Peyer's patch (tissue), 4 donors: ENCODE measurements at places on chromosomes 5 and 9.

DNA sequence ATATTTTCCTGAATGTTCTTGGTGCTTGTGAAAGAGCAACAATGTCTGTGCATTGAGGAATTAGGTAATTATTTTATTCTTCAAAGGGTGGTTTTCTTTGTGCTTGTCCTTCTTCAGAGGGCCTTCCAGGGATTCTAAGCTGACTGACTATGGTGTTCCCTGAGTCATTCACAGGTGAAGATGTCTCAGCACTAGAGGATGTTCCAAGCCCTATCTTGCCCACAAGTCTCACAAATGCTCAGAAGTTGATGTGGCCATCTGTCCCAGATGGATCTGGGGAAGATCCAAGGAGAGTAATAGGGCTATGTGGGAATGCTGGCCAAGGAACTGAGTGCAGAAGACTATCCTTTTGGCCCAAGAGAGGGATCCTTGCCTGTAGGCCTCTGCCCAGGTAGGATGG lies 120.9 kb downstream of the ADAMTSL1 start:
- no peak for DNase-seq

DNA sequence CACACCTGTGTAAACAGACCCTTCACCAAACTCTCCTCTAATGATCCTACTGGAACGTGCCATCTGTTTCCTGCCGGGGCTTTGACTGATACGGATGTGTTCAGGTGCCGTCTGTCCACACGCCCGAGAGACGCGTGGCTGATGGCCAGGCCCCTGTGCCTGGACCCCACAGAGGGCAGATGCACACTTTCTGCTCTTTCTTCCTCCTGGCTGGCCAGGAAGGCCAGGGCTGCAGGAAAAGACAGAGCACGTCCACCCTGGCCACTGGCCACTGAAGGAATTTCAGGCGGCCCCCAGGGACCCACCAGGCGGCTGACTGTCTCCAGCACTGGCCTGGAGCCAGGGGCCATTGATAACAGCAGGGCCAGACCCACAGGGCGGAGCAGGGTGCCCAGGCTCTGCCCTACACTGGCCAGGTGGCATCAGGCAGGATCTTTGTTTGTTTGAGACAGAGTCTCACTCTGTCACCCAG lies 3.6 kb upstream of the ENG start:
- no peak for DNase-seq

GRCh38 chr5:176652136-176652535 lies 4.9 kb downstream of the TSPAN17 start:
- no peak for DNase-seq

GRCh38 chr5:94159144-94159543 lies 417.7 kb upstream of the POU5F2 start:
- DNase-seq = no peak

DNA sequence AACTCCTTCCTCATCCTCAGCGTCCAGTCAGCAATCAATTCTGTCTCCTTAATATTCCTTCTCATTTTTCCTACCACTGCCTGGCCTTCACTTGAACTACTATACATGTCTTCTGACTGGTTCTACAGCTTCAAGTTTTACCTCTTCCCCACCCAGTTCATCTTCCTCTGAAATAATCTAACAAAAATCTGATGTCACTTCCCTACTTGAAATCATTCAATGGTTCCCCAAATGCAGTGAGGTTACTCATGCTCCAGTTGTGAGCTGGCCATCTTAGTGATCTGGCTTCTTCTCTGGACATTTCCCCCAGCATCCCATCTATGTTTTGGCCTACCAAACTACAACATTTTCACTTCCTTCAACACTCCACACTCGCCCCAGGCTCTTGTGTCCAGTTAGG lies 14.9 kb upstream of the TMEM267 start:
- DNase-seq = no peak

GRCh38 chr5:72369711-72370110 lies 49.5 kb downstream of the PTCD2 start:
- no peak for DNase-seq

- DNase-seq = no peak
These were observed 49.2 kb downstream of the ANXA2R start for GRCh38 chr5:42990892-42991291.

GRCh38 chr5:57559110-57559635 lies 76.6 kb upstream of the ACTBL2 start:
- no peak for DNase-seq

GRCh38 chr9:127493592-127494303 lies 42.4 kb downstream of the LRSAM1 start:
- DNase-seq = no peak

GRCh38 chr9:116452634-116453033 lies 234.5 kb upstream of the TRIM32 start:
- DNase-seq = no peak

DNA sequence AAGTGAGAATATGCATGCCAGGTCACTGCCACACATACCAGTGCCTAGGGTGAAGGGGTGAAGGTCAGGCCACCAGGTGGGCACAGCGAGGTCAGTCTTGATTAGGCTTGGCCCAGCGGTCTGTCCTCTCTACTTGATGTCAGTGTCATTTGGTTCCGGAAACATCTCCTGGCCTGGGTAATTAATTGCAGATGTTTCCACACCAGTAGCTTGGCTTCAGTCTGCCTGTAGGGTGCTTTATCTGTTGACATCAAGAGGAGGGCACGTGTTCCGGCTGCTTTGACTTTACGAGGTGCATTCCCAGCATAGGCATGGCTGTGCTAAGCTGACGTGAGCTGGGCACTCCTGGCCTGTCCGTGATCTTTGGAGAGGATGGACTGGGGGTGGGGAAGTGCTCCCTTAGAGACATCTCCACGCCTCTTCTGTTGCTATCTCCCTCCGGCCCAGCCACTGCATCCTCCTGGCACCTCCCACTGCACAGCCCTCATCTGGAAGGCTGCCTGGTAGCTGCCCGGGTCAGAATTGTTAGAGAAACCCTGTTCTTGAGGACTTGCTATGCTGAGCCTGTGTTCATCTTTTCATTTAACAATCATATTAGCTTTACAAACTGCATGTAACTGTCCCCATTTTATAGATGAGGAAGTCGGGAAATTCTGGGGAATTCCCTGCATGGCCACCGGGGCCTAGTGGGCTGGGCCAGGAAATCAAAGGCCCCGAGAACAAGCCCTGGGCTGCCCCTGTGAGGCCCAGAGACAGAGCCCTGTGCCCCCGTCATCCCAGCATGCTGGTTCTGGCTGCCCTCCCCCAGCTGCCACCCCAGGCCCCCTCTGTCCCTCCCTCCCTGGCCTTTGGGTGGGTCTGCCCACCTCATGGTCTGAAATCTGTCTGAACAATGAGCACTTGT lies 29.1 kb downstream of the JADE2 start:
- no peak for DNase-seq

GRCh38 chr5:55597014-55597981 lies 62.5 kb upstream of the PLPP1 start:
- no peak for DNase-seq

GRCh38 chr5:68924481-68925145 lies 169.2 kb upstream of the SLC30A5 start:
- no peak for DNase-seq

DNA sequence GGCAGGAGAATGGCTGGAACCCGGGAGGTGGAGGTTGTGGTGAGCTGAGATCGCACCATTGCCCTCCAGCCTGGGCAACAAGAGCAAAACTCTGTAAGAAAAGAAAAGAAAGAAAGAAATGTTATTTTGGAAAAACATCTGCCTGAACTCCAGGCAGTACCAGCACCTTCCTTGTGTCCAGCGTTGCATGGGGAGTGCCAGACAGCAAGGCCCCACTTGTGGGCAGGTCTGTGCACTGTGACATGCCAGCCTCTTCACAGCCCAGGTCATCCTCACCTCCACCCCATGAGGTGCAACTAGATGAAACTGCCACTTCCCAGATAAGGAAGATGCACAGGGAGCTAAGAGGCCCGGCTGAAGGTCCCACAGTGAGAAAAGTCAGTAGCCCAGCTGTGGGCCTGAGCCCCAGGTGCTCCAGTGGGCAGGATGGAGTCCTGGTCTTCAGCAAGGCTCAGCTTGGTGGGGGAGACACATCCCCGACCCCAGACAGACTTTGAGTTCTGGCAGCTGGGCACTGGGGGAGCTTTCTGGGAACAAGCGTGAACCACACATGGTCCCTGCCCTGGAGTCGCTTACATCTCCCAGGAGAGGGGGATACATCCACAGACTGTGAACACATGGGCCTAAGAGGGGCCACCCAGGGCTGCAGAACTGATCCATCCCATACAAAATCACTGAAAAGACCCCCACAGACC lies 146.9 kb upstream of the IER5L start:
- DNase-seq = no peak

DNA sequence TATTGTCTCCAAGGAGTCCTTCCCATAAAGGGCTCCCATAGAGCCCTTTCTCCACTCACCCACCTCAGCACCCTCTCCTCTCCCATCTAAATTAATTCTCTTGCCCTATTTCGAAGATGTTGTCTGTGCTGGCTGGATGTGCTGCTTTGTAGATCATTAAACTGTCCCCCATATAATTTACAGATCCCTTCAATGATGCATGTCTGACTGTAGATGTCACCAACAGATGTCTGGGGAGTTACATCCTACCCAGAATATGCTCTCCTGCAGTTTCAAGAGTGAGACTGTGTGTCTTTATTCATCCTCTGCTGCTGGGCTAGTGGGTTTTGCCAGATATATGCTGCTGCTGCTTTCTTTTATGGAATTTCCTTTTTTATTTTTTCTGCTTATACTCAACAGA lies 351.2 kb downstream of the MLLT3 start:
- no peak for DNase-seq

DNA sequence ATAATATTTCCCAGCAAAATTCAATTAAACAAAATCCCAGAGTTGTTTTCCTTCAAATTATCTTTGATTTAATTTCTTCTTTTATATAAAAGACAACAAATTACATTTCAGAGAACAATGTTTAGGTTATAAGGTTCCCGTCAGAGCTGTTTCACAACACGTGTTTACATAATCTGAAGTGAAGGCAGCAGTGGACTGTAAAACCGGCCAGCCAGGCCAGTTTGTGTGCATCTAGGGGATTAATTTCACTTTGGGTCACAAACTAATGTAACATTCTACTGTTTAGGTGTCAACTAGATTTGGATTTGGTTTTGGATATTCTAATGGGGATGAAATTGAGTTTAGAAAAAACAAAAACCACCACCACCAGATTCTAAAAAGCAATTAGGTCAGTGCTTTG lies 86.5 kb upstream of the PLPP1 start:
- DNase-seq = no peak

- DNase-seq = no peak
These were observed 416.1 kb upstream of the IRX4 start for GRCh38 chr5:2298781-2299180.

GRCh38 chr5:106363578-106363977 lies 1307.2 kb downstream of the EFNA5 start:
- DNase-seq = no peak

- no peak for DNase-seq
These were observed 1.8 kb downstream of the FGF10 start for GRCh38 chr5:44387406-44387805.

DNA sequence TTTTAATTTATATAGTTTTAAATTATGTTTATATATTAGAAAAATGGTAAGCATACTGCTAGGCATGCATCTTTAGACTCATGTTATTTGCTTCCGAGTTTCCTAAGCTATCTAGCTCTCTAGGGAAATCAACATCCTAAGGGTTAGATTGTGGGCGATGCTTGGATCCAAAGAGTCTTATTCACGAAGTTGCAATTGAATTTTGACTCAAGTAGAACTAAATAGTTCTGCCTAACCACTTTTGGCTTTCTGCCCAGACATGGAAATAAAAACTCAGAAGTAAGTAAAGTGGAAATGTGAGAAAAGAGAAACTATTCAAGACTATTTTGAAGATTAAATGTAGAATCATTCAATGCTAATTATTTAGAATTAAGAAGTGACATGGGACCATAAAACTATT lies 440.4 kb downstream of the CDH18 start:
- DNase-seq = no peak

GRCh38 chr9:98359569-98359968 lies 104.1 kb upstream of the TBC1D2 start:
- no peak for DNase-seq

DNA sequence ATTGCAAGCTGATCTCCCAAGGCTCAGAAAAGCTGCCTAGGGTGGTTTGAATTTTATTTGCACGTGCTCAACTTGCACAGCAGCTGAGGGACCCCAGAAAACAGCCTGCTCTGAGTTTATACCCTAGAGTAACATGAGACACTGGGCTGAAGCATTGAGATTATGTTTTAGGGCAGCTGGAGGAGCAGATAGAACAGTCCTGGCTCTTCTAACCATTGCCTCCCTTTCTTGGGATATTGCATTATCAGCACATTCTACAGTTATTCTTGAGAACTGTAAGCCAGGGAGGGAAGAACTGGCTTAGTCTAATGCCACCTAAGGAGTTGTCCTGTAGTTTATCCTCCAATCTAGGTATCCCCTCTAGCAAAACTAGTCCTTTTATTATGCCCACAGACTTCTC lies 10.3 kb downstream of the SMC2 start:
- DNase-seq = no peak

DNA sequence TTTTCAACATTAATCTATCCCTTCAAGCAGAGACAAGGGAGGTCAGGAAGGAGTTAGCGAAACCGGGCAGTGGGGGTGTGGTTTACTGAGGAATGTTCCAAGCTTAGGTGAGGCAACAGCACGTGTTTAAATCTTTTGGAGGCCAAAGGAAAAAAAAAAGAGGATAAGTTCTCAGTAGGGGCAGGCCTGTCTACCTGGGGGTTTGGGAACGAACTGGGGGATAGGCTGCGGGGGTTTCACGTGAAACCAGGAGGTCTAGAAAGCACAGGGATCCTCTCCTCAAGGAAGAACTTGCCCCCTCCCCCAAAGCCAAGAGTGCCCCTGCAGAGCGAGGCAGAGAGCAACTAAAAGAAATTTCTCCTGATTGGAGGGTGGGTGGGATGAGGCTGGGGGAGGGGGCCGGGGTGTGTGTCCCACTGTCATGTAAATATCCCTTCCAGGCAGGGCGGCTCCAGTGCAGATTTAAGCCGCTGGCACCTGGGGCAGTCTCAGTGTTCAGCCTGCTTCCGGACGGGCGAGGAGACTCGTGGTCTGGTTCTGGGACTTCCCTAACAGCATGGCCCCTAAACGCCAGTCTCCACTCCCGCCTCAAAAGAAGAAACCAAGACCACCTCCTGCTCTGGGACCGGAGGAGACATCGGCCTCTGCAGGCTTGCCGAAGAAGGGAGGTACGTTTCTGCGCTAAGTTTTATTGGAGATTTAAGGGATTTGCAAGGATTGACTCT lies 5.5 kb upstream of the SET start:
- DNase-seq = peak; percentile 78

DNA sequence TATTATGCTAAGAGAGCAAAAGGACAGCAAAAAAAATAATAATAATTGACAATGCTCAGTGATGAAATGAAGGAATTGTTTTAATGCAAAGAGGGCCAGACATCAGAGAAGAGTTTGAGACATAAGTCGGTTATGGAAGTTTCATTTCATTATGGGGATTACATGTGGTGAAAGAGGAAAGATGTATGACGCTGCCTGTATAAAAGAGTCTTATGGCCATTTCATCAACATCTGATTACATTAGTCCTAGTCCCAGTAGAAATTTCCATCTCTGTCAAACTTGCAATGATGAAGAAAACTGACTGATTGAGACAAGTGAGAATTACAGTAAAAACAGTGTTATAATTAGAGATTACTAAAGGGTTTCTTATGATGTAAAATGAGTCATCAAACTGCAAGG lies 900.6 kb upstream of the CDH9 start:
- no peak for DNase-seq
